ENCODE measurements at places on chromosomes 13 and 19.

DNA sequence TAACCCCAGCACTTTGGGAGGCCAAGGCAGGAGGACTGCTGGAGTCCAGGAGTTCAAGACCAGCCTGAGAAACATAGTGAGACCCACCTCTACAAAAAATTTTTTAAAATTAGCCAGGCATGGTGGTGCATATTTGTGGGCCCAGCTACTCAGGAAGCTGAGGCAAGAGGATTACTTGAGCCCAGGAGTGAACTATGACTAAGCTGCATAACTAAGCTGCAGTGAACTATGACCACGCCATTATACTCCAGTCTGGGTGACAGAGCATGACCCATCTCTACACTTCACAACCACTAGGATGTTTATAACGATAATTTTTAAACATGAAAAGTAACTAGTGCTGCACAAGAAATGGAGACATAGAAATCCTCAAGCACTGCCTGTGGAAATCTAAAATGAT is 352.7 kb upstream of the SGCG start:
- no peak for DNase-seq

DNA sequence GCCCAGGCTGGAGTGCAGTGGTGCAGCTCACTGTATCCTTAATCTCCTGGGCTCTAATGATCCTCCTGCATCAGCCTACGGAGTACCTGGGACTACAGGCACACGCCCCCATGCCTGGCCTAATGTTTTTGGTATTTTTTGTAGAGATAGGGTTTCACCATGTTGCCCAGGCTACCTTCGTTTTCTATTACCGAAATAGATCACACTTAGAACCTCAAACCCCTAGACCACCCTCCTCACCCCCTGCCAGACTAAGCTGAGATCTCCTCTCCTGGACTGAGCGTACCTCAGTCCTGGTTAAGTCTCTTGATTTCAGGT is 391 bp downstream of the KLF1 start:
- no peak for DNase-seq

- DNase-seq, result no peak
Measured at GRCh38 chr13:50085063-50085462, 69.8 kb downstream of the KCNRG start.

GRCh38 chr13:68185444-68186141 is 955.5 kb upstream of the PCDH9 start:
- DNase-seq, result no peak

- no peak for DNase-seq
Measured at GRCh38 chr13:32264407-32264806, 50.8 kb downstream of the ZAR1L start.

DNA sequence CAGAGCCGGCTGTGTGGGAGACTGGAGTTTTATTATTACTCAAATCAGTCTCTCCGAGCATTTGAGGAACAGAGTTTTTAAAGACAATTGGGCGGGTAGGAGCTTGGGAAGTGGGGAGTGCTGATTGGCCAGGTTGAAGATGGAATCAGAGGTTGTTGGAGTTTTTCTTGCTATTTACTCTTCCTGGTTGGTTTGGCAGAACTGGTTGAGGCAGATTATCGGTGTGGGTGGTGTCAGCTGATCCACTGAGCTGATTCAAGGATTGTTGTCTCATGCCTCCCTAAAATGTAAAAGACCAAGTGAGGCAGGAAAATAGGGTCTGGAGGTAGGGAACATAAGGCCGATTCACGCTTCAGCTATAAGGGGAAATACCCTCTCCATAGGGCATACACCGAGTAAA is 1.3 kb upstream of the TDRD12 start:
- no peak for DNase-seq

DNA sequence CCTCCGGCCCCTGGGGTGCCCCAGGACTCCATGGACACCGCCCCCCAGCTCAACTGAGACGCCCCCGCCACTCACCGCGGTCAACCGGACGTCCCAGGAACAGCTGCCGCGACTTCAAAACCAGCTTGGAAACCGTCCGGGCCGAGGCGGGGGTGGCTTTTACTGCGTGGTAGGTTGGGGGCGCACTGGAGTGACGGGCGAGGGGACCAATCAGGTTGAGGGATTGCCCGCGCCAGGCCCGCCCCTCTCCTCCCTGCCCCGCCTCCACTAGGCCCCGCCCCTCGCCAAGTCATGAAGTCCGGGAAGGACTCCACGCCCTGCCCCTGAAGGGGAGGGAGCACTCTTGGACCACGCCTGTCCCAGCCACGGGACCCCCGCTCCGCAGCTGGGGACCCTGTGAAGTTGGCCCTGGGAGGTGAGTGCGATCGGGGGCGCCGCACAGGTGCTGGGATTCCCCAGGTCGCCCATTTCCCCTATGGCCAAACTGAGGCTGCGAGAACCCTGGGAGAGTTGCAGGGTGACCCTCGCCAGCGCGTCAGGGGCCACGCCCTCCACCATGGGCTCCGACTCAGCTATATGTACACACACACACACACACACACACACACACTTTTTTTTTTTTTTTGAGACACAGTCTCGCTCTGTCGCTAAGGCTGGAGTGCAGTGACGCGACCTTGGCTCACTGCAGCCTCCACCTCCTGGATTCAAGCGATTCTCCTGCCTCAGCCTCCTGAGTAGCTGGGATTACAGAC is at the start of gene PLIN3:
Gene PLIN3, minus strand, starts transcription at position 134 of the 752 bp plus-strand sequence. CDS start 6,273 bp downstream, outside the sequence.
- peak; percentile 92 for DNase-seq

GRCh38 chr13:76799696-76800095 is 86.5 kb downstream of the KCTD12 start:
- DNase-seq, result no peak

GRCh38 chr19:55654868-55655647 is at the start of gene U2AF2:
U2AF2 (plus strand) TSS chr19:55655035; CDS start chr19:55655105, 70 bp downstream.
- peak; percentile 97 for DNase-seq

DNA sequence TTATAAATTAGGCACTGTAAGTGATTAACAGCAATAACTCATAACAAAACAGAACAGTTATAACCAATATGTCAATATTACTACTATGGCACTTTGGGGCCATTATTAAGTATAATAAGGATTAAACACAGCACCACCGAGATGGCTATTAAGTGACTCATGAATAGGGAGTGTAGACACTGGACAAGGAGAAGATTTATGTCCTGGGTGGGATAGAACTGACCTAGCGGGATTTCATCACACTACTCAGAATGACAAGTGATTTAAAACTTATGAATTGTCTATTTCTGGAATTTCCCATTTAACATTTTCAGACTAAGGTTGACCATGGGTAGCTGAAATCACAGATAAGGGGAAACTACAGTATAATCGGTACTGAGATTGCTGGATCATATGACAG is 79.0 kb upstream of the SLC7A1 start:
- no peak for DNase-seq

DNA sequence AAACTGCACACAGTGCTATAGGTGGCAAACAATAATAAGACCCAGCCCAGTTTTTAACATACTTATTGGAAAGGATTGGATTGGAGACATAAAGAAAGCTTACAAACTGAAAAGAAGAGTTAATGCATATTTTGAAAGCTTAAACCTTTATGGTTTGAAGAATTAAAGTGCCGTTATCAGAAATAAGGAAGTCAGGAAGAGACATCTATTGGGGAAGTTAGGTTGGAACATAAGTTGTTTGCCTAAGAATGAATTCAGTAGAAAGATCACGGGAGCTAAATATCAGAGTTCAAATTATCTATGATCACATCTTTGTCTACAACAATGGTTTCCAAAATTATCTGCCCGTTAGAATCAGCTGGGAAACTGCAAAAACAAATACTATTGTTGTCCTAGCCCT is 767.9 kb downstream of the PCDH9 start:
- no peak for DNase-seq

- no peak for DNase-seq
Measured at GRCh38 chr13:78700121-78700910, 41.4 kb upstream of the OBI1 start.

DNA sequence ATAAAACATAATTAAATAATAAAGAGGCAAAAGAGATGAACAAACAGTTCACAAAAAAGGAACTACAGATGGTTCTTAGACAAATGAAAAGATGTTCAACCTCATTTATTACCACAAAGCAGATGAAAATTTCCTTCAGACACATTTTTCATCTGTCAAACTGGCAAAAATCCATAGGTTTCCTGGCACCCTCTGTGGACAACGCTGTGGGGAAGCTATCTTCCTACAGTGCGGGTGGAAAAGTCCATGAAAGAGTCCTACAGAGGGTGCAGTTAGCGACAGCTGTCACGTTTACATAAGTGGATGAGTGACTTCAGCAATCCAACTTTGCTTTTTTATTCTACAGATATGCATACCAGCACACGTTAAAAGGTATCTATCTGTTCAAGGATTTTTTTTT is 30.3 kb upstream of the PDCD5 start:
- no peak for DNase-seq

- DNase-seq, result no peak
Measured at GRCh38 chr19:45640849-45641273, 1.7 kb upstream of the EML2 start.
